ENCODE measurements at places on chromosomes 2 and 18.

DNA sequence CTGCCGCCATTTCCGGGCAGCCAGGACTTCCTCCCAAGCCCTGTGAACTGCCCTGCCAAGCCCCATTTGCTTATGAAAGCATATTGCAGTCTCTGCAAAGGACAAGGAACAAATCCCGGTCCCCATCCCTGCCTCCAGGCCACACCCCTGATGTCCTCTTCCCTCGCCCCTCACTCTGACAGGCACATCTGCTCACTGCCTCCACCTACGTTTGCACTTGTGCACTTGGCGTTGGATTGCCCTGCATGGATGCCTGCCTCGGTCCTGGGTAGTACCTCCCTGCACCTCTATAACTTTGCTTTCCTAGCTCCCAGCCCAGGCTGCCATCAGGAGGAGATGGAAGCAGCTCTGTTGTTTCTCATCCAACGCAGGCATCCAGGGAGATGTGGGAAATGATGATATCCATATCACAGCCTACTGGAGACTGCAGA, 19.6 kb upstream of the RPL31 start:
- no peak for DNase-seq

DNA sequence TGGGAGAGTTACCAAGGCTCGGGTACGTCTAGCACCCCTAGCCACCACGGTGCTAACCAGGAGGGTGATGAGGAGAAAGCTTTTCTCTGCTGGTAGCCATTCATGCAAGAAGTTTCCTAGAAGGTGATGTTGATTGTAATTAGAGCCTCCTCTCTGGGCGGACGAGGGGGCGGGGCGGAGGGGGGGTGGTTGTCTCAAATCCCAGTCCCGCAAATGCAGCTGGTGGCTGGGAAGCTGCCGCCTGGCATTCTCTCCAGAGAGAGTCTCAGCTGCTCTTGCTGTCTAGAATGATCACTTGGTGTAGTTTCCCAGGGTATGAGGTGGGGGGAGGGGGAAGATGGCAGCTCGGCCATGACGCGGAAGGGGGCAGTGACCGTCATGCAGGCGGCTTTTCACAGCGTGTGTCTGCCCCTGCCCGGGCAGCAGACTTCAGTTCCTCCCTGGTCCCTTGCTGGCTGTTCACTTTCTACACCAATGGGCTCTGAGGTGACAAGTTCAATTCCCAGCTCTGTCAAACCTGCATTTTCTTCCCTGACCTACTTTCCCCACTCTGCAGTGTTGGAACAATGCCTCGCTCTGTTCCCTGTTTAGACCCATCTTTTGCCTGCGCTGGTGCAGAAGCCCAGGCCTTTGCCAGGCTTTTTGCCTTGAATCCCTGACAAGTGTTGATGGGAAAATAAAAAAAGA, 61.5 kb upstream of the KLF7 start:
- peak; percentile 89 for DNase-seq

- DNase-seq, result no peak
These were observed 44.8 kb downstream of the INPP4A start for GRCh38 chr2:98489486-98489885.

- DNase-seq, result no peak
These were observed 3.0 kb downstream of the LYG1 start for GRCh38 chr2:99297994-99298393.

- DNase-seq, result no peak
These were observed 463.9 kb downstream of the STK39 start for GRCh38 chr2:167783261-167784083.

GRCh38 chr2:76194031-76194775, 483.5 kb upstream of the GCFC2 start:
- no peak for DNase-seq

- DNase-seq, result no peak
These were observed 914 bp upstream of the IWS1 start for GRCh38 chr2:127527001-127527804.

- DNase-seq, result peak; percentile 63
These were observed 302 bp downstream of the TXNL4A start for GRCh38 chr18:79988071-79988450.

DNA sequence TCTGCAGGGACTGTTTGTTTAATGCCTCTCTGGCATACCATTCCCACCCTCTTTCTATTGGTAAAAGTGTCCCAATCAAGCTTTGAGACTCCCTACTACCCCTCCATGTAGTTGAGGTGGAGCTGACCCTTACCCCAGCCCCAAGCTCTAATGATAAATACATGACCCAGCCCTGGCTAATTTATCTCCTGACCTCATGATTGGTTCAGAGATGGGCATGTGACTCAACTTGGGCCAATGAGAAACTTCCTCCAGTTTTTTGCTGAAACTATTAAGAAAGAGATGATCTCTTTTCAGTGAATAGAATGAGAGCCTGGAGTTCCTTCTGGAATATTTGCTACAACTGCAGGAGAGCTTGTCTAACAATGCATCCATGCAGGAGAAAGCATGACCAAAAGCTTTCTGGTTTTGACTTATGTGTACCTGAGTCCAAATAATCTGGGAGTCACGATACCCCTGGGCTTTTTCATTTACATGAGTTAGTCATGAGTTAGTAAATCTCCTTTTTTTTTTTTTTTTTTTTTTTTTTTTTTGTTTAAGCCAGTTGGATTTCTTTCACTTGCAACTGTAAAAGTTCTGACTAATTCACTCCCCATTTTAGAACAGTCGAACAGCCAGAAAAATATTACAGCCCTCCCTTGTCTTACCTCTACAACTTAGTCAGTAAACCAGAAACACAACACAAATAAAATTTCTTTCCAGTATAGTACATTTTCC, 66.5 kb upstream of the TLK1 start:
- no peak for DNase-seq

GRCh38 chr2:55962915-55963314, 39.3 kb upstream of the EFEMP1 start:
- DNase-seq, result no peak

DNA sequence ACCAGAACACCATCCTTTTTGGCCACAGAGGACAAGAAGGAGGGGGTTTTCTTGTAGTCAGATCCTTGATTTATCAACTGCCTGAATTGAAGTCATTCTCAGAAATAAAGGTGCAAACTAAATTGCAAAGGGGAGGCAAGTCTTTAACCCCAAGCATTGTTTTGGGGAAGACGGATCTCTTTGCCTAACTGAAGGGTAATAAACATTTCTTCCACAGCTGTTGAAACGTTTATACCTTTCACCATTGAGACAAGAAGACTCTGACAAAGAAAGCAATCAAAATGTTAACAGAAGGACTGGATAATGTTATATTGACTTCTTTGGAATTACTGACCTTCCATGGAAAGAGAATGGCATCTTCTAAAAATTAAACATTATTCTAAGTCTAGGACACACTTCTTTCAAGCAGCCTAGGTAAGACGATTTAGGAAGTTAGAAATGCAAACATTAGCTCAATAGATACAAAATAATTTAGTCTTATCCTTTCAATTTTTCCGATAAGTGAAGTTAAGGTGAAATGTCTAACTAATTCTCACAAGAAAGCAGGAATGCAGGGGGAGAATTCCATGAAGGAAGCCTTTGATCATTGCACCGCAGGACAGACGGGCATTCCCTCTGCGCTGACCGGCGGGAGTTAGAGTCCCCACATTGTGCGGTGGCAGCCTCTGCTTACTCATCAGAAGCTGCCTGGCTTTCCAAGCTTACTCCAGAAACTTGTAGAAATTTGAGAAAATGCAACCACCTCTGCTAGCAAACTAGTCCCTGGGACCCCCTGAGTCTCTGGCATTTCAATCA, 69.4 kb upstream of the COPS8 start:
- no peak for DNase-seq

GRCh38 chr2:56981554-56981953, 797.8 kb downstream of the CCDC85A start:
- no peak for DNase-seq

- no peak for DNase-seq
These were observed 75.2 kb upstream of the LCLAT1 start for GRCh38 chr2:30371772-30372373.

GRCh38 chr2:213125646-213126347, 25.6 kb downstream of the IKZF2 start:
- DNase-seq, result no peak

GRCh38 chr2:141557329-141558095, 573.3 kb downstream of the LRP1B start:
- DNase-seq, result no peak

- no peak for DNase-seq
These were observed 3.8 kb upstream of the CAPN10 start for GRCh38 chr2:240582781-240583180.

DNA sequence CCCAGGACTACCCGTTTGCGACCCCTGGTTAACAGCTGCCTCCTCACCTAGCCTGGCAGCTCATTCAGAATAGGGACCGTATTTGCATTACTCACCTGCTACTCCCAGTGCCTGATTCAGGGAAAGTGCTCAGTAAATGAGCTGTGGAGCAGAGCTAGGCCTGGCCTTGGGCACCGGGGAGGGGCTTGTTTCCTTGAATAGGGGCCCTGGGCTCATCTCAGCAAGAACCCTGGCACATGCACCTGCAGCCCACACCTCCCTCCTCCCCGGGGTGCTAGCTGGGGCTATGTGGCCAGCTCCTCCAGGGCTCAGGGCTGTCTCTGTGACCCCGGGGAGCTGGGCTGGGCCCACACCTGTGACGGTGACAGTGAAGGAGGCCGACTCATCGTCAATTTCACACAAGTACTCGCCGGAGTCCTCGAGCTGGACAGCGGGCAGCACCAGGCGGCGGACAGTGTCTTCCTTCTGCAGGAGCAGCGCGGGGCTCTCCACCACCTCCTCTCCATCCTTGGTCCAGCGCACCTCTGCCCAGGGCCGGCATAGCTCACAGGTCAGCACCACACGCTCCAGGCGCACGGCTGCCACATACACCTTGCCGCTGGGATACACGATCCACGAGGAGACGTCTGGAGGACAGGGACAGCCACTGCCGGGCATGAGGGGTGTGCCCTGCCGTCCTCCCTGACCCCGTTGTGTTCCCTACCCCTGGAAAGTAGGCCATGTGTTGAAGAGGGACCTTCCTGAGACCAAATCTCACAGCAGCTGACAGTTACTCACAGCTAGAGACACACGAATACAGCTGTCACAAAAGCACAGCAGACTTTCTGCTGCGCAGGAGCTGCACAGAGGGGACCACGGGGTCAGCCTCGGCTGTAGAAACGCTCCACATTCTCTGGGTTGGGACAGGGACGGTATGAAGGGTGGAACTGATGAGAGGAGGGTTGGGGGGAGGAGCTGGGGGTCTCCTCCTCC, 9.0 kb downstream of the OBSL1 start:
- DNase-seq, result no peak

DNA sequence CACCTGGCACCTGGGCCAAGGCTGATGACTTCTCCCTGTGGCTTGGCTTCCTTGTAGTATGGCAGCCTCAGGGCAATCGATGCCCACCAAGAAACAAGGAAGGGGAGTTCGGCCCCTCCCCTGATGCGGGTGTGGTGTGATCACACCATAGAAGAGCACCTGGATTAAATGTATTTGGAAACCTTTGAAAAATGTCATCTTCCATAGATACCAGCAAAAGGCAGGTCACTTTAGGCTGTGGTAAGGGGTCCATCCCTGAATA, 198.2 kb downstream of the CYP26B1 start:
- no peak for DNase-seq

GRCh38 chr2:238886453-238887094, 38.7 kb downstream of the TWIST2 start:
- no peak for DNase-seq

GRCh38 chr2:202116691-202117090, 43.6 kb downstream of the KIAA2012 start:
- no peak for DNase-seq

DNA sequence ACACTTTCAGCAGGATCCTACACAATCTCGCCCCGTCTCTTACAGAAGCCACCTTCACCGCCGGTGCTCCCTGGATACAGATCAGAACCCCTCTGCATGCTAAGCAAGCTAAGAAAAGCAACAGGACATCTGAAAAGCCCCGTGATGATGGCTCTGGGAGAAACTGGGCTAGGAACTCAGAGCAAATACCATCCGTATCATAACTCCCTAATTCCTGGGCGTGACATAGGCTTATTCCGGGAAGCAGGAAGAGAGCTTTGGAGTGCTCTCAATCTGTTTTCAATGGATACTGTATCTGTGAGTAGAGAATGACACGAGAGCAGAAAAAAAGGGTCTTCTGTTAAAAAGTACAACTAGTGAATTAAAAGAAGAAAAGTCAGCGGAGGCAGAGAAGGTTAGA, 121.6 kb downstream of the SPP2 start:
- DNase-seq, result no peak

DNA sequence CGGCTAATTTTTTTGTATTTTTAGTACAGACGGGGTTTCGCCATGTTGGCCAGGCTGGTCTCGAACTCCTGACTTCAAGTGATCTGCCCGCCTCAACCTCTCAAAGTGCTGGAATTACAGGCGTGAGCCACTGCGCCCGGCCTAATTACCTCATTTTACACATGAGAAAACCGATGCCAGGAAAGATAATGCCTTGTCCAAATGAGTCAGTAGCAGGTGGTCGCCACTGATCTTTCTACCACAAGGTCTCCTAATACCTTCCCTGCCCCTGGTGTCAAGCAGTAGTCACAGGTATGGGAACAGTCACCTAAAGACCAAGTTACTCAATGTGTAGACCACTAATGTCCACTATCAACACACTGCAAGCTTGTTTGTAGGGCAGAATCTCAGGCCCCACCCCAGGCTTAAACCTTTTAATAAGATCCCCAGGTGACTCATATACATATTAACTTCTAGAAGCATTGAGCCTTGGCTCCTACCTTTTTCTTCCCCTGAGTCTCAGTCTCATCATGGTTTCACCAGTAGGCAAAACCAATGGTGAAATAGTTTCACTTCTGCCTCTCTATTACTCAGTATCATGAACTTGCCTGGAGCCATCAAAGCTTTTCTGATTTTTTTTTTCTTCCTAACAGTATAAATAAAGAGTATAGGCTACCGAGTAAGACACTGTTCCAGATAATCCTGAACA, 6.9 kb upstream of the EPB41L5 start:
- DNase-seq, result no peak

GRCh38 chr2:169716238-169716886, 17.3 kb upstream of the KLHL23 start:
- DNase-seq, result no peak

DNA sequence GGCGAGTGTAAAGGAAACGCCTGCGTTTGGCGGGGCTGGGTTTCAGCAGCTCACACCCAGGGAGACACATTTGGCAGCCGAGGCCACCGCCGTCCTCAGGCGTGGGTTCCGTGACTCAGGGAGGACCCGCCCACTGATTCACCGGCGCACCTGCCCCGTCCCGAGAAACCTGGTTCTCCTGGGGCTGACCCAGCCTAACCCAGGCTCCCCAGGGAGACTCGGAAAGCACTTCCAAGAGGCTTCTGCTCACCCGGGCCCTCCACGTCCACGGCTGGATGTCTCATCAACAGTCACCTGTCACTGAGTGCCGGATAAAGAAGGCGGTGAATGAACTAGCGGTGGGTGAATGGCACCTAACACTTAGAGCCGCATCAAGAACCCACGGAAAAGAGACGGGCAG, 126.4 kb upstream of the CTDP1 start:
- DNase-seq, result no peak

DNA sequence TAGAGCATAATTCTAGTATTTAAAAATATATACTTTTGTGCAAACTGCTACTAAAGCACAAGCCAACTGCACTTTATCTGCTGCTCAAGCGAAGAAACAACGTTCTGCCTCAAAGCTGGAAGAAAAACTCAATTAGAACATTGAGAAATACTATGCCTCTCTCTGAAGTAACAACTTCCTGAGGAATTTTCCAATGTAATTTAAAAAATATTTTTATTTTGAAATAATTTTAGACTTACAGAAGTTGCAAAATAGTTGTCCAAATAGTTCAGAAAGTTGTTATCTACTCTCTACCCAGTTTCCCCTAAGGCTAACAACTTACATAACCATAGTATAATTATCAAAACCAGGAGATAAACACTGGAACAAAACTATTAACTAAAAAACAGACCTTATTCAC, 12.3 kb upstream of the POLI start:
- DNase-seq, result no peak

GRCh38 chr2:147631294-147631693, 213.5 kb upstream of the ACVR2A start:
- DNase-seq, result no peak
